ENCODE measurements at places on chromosomes 12 and 14. TPM values are rescaled to one million over a fixed set of nuclear protein-coding genes. Genes with fewer than 3 reads are reported as not detected.

PTPRB gene
- not detected for total RNA-seq

SLC17A8 gene
- total RNA-seq, result not detected

KITLG gene
- total RNA-seq, result 0.12 TPM

ITGA7 gene
- 3.1 TPM for total RNA-seq

IL22 gene
- 0.69 TPM for total RNA-seq

MAP3K12 gene
- 26.0 TPM for total RNA-seq

CEBPE gene
- 0.98 TPM for total RNA-seq

DNA sequence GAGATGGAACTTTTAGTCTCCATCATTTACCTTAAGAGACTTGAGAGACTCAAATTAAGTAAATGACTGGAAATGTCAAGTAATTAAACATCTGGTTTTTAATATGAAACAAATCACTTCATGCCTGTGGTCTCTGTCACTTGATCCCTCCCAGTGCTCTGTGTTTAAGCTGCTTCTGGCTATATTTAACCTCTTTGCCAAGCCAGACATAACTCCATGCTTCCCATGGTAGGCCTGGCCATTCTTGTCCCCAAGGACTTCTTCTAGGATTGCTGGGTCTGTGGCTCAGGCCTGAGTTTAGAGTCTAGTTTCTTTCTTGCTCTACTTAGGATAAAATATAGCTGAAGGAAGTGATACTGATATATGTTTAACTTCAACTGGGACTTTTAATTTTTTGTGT is 1013.6 kb downstream of the FLRT2 start:
- no peaks in the 10 kb centered on the region for H3K27me3 ChIP-seq
- no peak overlapping the region for H3K4me3 ChIP-seq
- no peak overlapping the region for H3K27ac ChIP-seq

- H3K4me1 ChIP-seq, result peaks cover 46% of the 10 kb centered on the region
- peaks cover 42% of the 10 kb centered on the region for H3K36me3 ChIP-seq
- H3K27ac ChIP-seq, result no peak overlapping the region
These were observed 158.9 kb upstream of the PLEKHG7 start for GRCh38 chr12:92543840-92544239.

- peak overlapping the region; percentile 82 for H3K4me3 ChIP-seq
- no peaks in the 10 kb centered on the region for H3K27me3 ChIP-seq
- peaks cover 51% of the 10 kb centered on the region for H3K4me1 ChIP-seq
- H3K36me3 ChIP-seq, result peaks cover 42% of the 10 kb centered on the region
- no peak for DNase-seq
- H3K27ac ChIP-seq, result peak overlapping the region; percentile 96
These were observed 783 bp upstream of the TUBA1B start for GRCh38 chr12:49131894-49132461.

GRCh38 chr14:86935241-86935885 is 1057.6 kb downstream of the GALC start:
- H3K27ac ChIP-seq, result no peak overlapping the region
- no peaks in the 10 kb centered on the region for H3K36me3 ChIP-seq
- DNase-seq, result no peak
- H3K4me1 ChIP-seq, result no peaks in the 10 kb centered on the region
- no peaks in the 10 kb centered on the region for H3K27me3 ChIP-seq

DNA sequence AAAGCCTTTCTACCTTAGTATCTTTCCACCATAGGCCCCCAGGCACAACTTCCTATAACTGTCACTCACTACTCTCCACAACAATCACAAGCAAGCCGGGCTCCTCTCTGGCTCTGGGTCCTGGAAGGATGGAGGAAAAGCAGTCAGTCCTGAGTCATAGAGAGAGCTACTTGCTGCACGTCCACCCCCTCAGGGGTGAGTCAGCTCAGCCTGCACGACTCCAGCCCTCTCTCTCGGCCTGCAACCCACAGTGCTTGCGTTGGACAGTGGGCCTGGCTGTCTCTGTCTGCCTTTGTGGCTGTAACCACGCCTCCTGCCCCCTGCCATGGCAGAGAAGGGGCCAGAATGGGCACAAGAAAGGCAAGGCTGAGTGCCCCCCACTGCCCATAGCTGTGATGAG is 154.1 kb upstream of the FKBP4 start:
- H3K27ac ChIP-seq, result no peak overlapping the region
- peaks cover 15% of the 10 kb centered on the region for H3K4me1 ChIP-seq
- H3K36me3 ChIP-seq, result no peaks in the 10 kb centered on the region
- DNase-seq, result no peak
- no peak overlapping the region for H3K4me3 ChIP-seq

DNA sequence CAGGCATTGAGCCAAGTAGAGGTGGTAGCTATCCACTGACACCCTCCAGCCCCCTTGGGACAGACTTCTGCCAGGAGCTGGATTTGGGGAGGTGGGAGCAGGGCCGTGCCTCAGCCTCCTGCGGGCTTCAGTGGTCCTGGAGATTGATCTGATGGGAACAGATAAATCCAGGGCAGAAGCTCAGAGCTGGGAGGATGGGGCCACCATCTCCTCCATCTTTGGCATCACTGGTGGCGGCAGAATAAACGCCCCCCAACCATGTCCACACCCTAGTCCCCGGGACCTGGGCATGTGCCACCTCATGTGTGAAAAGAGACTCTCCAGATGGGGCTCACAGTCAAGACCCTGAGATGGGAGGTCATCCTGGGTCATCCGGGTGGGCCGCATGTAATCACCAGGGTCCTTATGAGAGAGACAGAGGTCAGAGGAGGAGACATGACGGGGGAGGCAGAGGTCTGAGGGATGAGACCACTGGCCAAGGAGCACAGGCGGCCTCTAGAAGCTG is 209.6 kb upstream of the RTL1 start:
- H3K27ac ChIP-seq, result no peak overlapping the region
- H3K4me3 ChIP-seq, result no peak overlapping the region
- no peak for DNase-seq
- H3K36me3 ChIP-seq, result no peaks in the 10 kb centered on the region

- H3K4me1 ChIP-seq, result no peaks in the 10 kb centered on the region
- H3K4me3 ChIP-seq, result no peak overlapping the region
- H3K27ac ChIP-seq, result no peak overlapping the region
- peak; percentile 47 for DNase-seq
- peaks cover 13% of the 10 kb centered on the region for H3K27me3 ChIP-seq
These were observed 428.1 kb downstream of the NRXN3 start for GRCh38 chr14:78598046-78598920.

GRCh38 chr12:113059071-113059595 is 2.6 kb downstream of the DTX1 start:
- H3K27me3 ChIP-seq, result peaks cover 11% of the 10 kb centered on the region
- H3K4me1 ChIP-seq, result peaks cover 5% of the 10 kb centered on the region
- no peak for DNase-seq
- H3K36me3 ChIP-seq, result no peaks in the 10 kb centered on the region
- no peak overlapping the region for H3K27ac ChIP-seq

DNA sequence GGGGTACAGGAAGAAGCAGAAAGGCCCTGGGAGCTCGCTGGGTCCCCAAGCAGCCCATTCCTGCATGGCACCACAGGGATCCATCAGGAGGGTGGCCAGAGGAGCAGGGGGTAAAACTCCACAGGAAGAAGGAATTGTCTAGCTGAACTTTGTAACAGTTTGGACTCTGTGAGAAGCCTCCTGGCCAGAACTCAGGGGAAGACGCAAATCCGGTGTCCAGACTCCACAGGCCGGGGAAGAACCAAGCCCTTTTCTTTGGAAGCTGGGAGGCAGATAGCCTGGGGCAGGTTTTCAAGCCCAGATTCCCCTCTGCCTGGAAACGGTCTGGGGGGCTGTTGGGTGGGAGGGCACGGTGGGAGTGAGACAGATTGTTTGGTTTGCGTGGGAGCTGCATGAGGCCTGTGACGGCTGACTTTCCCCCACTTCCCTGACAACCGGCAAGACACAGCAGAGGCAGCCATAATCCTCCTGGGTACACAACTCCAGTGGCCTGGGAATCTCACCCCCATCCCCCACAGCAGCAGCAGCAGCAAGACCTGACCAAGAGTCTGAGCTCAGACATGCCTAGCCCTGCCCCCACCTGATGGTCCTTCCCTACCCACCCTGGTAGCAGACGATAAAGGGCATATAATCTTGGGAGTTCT is 16.7 kb downstream of the GPHB5 start:
- peaks cover 12% of the 10 kb centered on the region for H3K4me1 ChIP-seq
- no peak overlapping the region for H3K4me3 ChIP-seq
- no peak for DNase-seq

DNA sequence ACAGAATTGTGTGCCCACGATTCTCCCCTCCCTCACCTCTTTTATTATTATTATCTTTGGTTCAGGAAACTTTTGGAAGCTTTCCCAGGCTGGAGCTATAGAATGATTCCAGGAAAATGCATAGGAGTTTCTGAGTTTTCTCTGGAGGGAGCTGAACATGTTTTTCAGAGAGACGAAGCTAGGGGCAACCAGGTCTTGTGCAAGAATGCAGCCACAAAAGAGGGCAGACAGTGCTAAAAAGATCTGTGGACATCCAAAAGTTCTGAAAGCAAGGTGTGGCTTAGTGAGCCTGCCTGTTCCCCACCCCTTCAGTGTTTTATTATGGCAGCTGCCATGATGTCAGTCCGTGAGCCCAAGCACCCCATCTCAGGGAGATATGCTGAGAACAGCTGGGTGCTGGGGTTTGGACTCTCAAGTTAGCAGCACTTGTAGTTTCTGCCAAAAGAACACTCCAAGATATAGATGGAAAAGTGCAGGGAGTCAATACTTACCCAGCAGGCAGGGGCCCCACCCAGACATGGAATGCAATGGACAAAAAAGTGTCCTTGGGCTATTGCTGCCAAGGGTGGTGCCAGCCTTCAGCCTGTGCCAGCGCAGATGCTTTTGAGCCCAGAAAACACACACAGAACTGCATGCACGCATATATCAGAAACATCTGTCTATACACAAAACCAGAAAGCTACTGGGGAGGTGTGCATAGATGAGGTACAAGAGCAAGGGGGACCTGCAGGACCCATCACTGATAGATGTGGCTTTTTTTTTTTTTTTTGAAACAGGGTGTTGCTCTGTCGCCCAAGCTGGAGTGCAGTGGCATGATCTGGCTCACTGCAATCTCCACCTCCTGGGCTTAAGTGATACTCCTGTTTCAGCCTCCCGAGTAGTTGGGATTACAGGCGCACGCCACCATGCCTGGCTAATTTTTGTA is 17.0 kb upstream of the IRF2BPL start:
- peaks cover 67% of the 10 kb centered on the region for H3K4me1 ChIP-seq
- H3K4me3 ChIP-seq, result no peak overlapping the region
- no peak for DNase-seq
- H3K27ac ChIP-seq, result peak overlapping the region; percentile 74
- H3K36me3 ChIP-seq, result no peaks in the 10 kb centered on the region
- no peaks in the 10 kb centered on the region for H3K27me3 ChIP-seq

- no peak overlapping the region for H3K4me3 ChIP-seq
- H3K27me3 ChIP-seq, result no peaks in the 10 kb centered on the region
- H3K27ac ChIP-seq, result no peak overlapping the region
- peaks cover 51% of the 10 kb centered on the region for H3K4me1 ChIP-seq
These were observed 72.8 kb downstream of the PITPNM2 start for GRCh38 chr12:123078120-123078465.

- no peak overlapping the region for H3K4me3 ChIP-seq
- DNase-seq, result no peak
- no peak overlapping the region for H3K27ac ChIP-seq
These were observed 15.9 kb downstream of the HHIPL1 start for GRCh38 chr14:99660794-99661193.

GRCh38 chr14:60964904-60965303 is 16.0 kb downstream of the TRMT5 start:
- no peak overlapping the region for H3K27ac ChIP-seq
- no peaks in the 10 kb centered on the region for H3K27me3 ChIP-seq
- peaks cover 9% of the 10 kb centered on the region for H3K36me3 ChIP-seq
- peaks cover 4% of the 10 kb centered on the region for H3K4me1 ChIP-seq
- no peak for DNase-seq
- no peak overlapping the region for H3K4me3 ChIP-seq

- H3K27me3 ChIP-seq, result peaks cover 14% of the 10 kb centered on the region
- no peak overlapping the region for H3K4me3 ChIP-seq
- no peak overlapping the region for H3K27ac ChIP-seq
- no peak for DNase-seq
These were observed 130.8 kb upstream of the KRR1 start for GRCh38 chr12:75642226-75642625.

DNA sequence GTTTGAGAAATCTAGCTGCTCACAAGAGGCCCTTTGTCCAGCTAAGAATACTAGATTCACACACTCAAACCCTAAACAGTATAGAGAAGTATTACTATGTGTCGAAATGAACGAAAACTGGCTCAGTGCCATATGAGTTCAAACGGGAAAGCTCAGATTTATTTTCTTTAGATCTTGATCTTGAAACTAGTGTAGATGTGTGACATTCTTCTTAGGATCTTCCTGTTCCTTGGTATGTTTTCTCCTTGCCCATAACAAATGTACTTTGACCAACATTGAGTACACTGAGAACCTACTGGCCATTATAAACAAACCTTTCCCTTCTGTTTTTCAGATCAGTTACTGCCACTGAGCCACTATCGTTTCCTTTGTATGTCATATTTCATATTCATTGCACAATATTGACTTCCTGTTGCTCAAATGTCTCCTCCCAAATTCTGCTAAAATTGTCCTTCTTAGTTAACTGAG is 21.3 kb downstream of the MYBPC1 start:
- DNase-seq, result no peak
- no peaks in the 10 kb centered on the region for H3K36me3 ChIP-seq
- no peak overlapping the region for H3K27ac ChIP-seq
- no peak overlapping the region for H3K4me3 ChIP-seq
- H3K4me1 ChIP-seq, result peaks cover 16% of the 10 kb centered on the region

GRCh38 chr12:75892731-75893408 is 138.7 kb downstream of the PHLDA1 start:
- H3K4me3 ChIP-seq, result no peak overlapping the region
- H3K27me3 ChIP-seq, result peaks cover 21% of the 10 kb centered on the region
- no peak for DNase-seq
- no peaks in the 10 kb centered on the region for H3K36me3 ChIP-seq
- H3K27ac ChIP-seq, result no peak overlapping the region

DNA sequence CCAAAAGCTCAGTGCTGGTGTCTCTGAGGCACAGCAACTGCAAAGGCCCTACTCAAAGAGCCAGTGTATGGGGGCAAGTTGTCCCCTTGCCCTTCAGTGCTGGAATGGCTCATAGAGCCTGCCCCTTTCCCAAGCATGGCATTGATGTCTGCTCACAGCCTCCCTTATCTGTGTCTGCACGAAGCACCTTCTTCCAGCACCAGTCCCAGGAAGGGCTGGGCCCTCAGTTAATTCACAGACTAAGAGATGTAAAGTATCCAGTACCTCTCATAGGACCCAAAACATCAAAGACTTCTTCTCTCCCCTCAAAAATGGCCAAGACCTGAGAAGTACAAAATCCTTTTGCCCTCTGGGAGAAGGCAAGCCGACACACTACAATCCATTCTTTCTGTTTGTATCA is 1.6 kb upstream of the CMAS start:
- no peaks in the 10 kb centered on the region for H3K27me3 ChIP-seq
- H3K4me3 ChIP-seq, result no peak overlapping the region
- H3K4me1 ChIP-seq, result peaks cover 33% of the 10 kb centered on the region
- no peak for DNase-seq
- no peak overlapping the region for H3K27ac ChIP-seq
